SK-N-SH treated with all-trans-retinoic acid at 6 μM for 48 hours (cell line): ENCODE measurements at places on chromosomes 12 and 14.

DNA sequence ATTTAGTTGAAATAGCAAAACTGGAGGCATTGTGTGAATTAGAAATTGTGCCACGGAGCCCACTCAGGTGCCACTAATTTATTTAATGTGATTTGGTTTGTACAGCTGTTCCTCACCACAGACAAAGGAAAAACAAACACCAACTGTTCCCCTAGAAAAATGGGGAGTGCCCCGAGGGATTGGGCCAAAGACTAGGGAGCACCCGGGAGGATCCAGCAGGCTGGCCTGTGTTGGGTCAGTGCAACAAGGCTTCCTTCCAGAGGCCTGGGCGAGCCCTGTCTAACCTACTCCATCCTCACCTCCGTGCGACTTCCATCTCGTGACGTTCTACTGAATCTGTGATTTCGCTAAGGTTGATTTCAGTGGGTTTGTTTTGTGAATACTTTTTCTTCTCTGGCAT is 206.2 kb downstream of the CHST11 start:
- no peak for ATAC-seq

- ATAC-seq: no peak
Measured at GRCh38 chr12:117010693-117011451, 88.3 kb downstream of the TESC start.

- ATAC-seq: no peak
Measured at GRCh38 chr14:30550335-30550734, 8.6 kb upstream of the G2E3 start.

GRCh38 chr12:123900871-123901376 is 71.7 kb downstream of the CCDC92 start:
- ATAC-seq: no peak; the same call in 1 of the 3 replicates
